ENCODE measurements at places on chromosomes 2 and 18.

DNA sequence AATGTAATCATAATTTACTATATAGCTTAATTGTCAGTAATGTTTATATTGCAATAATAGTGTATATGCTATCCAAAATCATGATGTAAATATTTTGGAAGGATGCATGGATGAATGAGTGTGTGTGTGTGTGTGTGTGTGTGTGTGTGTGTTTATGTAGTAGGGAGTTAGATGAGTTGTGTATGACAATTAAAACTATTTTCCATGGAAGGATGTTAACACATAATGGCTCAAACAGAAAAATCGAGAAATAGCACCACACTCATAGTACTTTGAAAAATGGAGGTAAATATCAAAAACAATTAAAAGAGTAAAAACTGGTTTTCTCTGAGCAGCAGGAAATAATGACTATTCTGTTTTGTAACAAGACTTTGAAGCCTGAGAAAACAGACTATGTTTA is 8.1 kb upstream of the IL36A start:
- peak; percentile 10 for DNase-seq

DNA sequence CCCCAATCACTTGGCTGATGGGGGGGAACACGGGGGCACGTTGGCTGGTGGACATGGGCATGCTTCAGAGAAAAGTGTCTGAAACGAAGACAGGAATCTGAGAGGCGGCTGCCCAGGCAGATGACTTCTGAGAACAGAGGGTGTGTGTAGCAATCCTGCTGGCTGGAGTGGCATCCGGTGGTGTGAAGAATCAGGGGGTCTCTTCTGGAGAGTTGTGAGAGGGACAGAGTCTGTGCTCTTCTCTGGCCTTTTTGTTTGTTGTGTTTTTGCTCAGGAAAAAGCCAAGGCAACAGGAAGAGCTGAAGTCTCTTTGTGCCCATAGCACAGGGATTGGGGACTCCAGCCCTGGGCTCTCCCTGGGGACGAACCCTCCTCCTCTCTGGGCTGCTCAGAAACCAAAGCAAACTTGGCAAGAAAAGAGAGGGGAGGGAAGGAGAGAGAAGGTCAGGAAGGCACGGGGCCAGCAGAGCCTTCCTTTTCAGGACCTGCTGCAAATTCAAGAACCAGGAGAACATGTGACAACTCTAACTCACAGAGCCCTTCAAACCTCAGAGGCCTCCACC is 97.0 kb upstream of the SMAD2 start:
- DNase-seq, result no peak

- DNase-seq, result no peak
Observed at GRCh38 chr2:195407783-195408182, 249.2 kb upstream of the SLC39A10 start.

DNA sequence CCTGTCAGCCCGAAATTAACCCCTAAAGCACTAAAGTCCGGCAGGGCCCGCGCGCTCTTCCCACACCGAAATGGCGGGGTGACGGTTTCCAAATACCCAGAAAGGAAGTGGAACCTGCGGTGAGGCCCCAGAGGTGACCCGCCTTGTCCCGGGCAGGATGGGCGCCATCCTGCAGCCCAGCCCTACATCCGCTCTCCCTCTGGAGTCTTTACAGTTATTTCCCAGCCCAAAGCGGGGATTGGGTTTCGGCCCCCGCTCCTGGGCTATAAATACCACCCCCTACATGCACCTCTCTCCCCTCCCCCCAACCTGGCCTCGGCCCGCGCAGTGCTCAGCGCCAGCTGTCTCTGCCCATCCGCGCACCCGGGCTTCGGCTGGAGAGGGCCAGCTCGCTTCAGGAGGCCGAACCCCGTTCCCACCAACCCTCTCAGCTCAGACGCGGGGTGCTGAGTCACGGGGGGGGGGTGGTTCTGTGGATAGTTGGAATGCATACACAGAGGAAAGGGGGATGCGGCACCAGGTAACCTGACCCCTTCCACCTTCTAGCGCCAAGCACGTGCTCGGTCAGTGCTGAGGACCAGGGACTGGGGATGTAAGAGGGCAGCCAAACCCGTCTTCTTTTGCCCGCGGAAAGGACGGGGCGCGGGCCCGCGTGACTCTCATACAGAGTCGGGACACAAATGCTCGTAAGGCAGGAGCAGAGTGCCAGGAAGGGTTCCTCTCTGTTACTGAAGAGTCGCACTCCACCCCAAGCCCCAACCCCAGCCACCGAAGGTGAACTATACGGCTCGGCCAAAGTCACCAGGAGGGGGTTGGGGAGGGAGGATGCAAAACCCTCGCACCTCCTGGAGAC is at the start of gene TUBA4B:
Gene TUBA4B (plus strand): TSS at position 344 of the 853 bp plus-strand sequence. CDS start 165 bp downstream, at position 509.
- DNase-seq, result no peak

DNA sequence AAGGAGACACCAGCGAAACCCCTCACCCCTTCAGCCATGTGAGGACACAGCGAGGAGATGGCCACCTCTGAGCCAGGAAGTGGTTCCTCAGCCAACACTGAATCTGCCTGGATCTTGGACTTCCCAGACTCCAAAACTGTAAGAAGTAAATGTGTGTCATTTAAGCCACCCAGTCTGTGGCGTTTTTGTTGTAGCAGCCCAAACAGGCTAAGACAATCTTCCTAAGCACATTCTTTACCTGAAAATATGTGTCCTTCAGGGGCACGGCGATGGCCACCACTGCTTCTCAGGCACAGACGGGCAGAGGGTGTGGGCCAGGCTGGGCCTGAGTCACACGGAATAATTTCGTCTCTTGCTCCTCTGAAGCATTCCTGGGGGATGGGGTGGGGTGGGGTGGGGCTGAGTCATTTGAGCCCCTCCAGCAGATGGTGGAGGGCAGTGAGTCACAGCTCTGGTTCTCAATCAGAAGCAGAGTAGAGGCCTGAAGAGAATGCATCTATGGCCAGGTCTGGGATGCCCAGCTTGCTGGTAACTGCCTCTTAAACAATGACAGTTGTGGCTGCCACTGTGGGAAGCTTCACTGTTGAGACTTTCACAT is 142.4 kb downstream of the CAPN13 start:
- DNase-seq, result no peak

- peak; percentile 49 for DNase-seq
Observed at GRCh38 chr2:161223139-161223732, 63.0 kb downstream of the TANK start.

DNA sequence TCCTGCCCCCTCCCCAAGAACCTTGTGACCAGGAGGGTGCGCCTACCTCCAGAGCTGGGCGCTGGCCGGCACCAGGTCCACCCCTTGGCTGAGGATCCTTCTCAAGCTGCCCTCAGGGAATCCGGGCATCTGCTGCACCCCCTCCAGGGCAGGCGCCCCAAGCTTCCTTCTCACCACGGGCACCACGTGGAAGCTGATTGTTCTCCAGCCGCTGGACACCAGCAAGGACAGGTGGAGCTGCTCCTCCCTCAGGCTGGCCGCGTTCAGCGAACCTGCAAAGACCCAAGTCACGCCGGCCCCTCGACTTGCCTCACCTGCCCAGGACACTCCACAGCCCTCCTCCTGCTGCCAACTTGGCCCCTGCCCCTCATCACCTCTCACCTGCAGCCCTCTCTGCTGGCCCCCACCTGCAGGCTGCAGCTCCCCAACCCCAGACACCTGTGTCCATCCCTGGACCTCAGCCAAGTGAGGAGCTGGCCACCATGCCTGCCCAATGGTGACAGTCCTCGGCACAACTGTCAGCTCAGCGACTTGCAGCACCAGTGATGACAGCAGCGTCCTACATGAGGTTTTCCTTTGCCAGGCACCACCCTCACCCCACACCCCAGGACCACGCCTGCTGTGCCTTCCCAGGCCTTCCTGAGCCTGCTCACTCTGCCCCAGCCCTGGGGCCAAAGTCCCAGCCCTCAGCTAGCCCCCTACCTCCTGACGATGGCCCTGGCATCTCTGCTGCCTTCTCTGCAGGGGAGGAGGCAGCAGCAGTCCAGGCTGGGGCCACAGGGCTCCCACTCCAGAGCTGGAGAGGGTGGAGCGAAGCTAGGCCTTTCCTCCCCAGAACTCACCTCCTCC is 4.2 kb downstream of the MAB21L4 start:
- no peak for DNase-seq
